ENCODE measurements at places on chromosomes 13 and 19.

DNA sequence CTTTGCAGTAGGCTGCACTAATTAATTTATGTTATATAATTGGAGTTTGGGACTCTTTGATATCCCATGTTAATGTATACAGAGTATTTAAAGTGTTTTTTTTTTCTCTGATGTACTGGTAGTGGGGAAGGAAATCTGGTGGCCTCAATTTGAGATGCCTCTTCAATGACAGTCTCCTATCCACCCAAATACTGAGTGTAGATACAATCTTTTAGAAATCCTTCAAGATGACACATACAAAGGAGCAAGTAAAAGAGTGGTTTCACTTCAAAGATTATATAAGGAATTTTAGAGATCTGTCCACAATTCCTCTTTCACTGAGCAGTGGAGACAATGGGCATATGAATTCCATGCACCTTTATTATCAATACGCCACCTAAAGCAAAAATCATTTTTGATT lies 15.1 kb downstream of the NALCN start:
- DNase-seq: no peak

DNA sequence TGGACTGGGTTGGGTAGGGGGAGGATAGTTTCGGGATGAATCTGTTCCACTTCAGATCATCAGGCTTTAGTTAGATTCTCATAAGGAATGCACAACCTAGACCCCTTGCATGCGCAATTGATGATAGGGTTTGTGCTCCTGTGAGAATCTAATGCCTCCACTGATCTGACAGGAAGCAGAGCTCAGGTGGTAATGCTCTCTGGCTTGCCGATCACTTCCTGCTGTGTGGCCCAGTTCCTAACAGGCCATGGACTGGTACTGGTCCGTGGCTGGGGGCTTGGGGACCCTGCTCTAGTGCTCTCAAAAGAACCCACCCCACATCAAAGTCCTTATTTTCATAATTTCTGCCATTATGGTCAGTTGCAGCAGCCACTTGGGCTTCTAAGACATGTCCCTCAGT lies 30.1 kb downstream of the DNAJC3 start:
- no peak for DNase-seq

GRCh38 chr19:39677961-39678889 lies 22.5 kb downstream of the LGALS16 start:
- DNase-seq: no peak

DNA sequence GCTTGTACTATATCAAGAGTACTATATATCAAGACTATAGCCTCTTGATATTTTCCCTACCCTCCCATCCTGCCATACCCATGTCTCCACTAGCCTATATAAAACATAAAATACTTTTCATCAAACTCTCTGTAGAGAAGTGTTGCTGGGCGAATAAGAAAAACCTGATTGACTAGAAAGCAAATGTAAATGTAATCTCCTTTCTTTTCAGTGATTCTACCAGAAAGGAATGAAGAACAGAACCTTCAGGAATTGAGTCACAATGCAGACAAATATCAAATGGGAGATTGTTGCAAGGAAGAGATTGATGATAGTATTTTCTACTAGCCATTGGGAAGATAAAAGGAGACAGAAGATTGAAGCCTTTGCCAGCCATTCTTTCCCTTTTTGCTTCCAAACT lies 89.2 kb downstream of the KCNRG start:
- DNase-seq: no peak

GRCh38 chr19:475360-475759 lies 14.5 kb upstream of the SHC2 start:
- no peak for DNase-seq

GRCh38 chr13:48294653-48295052 lies 8.9 kb upstream of the RB1 start:
- DNase-seq: no peak

GRCh38 chr19:52170863-52171320 lies 529 bp downstream of the ZNF836 start:
- DNase-seq: no peak

DNA sequence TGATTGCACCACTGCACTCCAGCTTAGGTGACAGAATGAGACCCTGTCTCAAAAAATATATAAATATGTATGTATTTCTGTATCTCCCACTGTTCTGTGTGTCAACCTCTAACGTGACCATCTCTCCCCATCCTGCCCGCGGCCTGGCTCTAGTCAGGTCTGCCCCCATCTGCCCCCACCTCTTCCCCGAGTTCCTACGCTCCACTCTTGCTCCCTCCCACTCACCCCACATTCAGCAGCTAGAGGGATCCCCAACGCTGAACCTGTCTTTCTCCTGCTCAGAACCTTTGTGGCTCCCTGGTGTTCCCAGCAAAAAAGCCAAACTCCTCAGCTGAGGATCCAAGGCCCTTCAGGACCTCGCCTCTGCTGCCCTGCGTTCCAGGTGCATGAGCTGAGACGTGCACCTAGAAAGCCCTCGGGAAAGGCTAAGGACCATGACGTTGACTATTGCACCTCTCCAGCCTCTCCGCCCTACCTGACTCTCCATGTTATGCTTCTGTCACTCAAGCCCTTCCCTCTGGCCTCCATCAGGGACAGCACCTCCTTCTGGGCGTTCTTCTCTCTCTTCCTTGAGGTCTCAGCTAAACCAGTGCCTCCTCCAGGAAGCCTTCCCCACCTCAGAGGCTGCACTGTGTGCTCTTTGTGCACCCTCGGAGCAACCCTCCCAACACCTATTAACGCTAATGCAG lies 18.1 kb downstream of the AKT2 start:
- DNase-seq: no peak

GRCh38 chr19:48480558-48481500 lies 11.7 kb downstream of the CYTH2 start:
- DNase-seq: peak; percentile 28

DNA sequence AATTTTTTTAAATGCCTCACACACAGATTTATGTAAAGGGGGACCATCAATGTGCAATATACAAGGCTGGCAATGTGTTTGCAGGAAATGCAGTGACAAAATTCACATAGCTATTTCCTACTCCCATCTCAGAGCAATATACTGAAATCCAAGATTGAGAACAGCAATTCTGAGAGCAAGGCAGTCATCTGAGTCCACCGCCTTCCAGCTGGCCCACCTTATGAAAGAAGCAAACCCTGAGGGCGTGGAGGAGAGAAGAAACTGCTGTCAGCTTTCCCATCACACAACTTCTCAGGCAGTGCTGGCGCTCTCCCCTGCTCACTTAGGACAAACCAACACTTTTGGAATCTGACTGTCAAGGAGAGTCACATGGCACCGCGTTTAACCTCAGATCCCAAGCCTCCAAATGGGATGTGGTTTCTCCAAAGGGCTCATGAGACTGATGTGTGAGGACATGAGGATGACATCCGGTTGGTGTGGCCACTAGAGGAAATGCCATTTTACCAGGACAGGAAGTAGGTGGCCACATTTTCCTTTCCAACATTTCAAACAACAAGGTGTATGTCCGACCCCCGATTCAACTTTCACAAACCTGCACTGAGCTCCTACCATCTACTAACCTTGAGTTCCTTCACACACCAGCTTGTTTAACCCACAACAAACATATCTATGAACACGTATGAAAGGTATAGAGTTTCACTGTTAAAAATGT lies 3.7 kb upstream of the DOCK9 start:
- DNase-seq: no peak

DNA sequence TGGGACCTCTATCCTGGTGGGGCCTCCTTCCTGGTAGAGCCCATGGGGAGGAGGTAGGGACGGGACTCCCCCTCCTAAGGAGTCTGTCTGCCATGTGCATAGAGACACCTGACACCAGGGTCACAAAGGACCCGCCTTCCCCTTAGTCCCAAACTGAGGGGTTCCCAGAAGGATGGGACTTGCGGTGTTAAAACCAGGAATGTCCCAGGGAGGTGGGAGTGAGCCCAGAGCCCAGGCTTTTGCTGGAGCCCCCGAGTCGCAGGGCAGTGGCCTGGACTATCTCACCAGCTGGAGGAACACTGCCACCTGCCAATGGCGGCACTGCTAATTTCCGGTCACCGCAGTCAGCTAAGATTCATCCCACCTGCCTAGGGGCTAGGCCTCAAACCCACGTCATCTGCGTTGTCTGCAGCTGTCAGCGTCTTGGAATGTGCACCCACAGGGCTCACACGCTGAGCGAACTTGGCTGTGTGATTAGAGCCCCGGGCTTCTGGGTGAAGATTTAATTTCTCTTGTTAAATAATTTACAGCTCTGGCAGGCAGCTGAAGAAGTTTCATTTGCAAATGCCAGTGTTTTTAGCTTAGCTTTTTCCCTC lies 31.9 kb upstream of the ATP11A start:
- no peak for DNase-seq

GRCh38 chr13:27599096-27599495 lies 21.2 kb downstream of the LNX2 start:
- DNase-seq: no peak

DNA sequence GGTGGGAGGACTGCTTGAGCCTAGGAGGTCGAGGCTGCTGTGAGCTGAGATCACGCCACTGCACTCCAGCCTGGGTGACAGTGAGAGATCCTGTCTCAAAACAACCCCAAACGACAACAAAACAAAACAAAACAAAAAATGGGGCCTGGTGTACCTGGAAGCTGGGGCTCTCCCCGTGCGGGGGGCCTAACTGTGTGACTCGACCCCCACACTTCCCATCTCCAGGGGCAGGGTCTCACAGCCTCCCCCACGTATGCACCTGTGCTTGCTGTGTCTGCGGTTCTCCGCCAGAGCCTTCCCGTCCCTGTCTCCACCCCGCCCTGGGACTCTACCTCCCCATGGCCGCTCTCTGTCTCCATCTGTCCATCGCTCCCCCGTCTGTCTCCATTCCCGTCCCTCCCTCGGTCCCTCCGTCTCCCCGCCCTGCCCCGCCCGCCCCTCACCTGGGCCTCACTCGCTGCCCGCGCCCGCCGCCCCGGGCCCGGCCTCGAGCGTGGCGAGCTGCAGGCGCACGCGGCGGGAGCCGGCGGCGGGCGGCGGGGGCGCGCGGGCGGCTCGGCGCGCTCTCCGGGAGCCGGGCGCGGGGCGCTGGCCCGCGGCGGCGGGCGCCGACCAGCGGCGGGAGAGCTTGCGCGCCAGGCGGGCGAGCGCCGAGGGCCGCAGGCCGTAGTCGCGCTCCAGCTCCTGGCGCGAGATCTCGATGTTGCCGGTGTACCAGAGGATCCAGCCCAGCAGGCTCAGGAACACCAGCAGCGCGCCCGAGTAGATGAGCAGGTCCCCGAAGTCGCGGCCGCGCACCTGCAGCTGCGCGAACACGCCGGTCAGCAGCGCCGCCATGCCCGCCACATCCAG lies 587 bp downstream of the TMEM238 start:
- no peak for DNase-seq
